IMR-90 (cell line): ENCODE measurements at places on chromosomes 7 and 10. TPM values are rescaled to one million over a fixed set of nuclear protein-coding genes. Genes with fewer than 3 reads are reported as not detected.

DNA sequence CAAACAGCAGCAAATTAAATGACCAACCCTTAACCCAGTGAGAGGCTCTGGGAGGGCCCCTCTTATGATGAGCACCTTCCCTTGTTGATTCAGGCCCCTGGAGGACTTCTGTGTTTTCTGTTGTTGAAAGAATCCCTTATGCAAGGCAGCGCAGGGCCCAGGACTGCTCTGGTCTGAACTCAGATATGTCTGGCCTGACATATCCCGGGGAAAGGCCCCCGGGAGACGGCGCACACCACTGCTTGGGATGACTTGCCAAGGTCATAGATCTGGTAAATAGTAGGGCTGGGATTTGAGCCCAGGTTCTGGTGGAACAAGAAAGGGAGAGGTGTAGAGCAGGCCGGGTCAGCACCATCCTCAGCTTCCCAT lies 124.0 kb downstream of the AOAH start:
- DNase-seq = no peak

DNA sequence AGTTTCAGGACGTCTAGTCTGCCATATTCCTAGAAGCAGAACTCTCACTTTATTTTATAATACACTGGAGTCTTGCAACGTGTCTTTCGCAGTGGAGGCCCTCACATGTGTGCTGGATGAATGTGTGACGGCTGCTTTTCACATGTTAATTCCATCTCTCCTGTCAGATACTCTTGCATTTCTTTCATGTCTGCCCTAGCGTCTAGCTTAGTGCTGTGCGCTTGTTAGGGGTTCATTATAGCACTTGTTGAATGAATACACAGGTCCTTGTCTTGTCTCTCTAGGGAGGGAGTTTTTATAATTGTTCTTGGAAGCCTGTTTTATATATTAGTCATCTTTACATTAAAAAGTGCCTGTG lies 94.4 kb downstream of the MAP3K8 start:
- no peak for DNase-seq

DAGLB gene
- 33.5 and 35.3 TPM in 2 replicates for total RNA-seq

AMPH gene
- 3.9 and 4.2 TPM in 2 replicates for total RNA-seq

GRCh38 chr10:24039315-24039714 lies 169.6 kb upstream of the KIAA1217 start:
- no peak for DNase-seq

NYAP1 gene
- total RNA-seq = 0.18 and 0.28 TPM in 2 replicates

DNA sequence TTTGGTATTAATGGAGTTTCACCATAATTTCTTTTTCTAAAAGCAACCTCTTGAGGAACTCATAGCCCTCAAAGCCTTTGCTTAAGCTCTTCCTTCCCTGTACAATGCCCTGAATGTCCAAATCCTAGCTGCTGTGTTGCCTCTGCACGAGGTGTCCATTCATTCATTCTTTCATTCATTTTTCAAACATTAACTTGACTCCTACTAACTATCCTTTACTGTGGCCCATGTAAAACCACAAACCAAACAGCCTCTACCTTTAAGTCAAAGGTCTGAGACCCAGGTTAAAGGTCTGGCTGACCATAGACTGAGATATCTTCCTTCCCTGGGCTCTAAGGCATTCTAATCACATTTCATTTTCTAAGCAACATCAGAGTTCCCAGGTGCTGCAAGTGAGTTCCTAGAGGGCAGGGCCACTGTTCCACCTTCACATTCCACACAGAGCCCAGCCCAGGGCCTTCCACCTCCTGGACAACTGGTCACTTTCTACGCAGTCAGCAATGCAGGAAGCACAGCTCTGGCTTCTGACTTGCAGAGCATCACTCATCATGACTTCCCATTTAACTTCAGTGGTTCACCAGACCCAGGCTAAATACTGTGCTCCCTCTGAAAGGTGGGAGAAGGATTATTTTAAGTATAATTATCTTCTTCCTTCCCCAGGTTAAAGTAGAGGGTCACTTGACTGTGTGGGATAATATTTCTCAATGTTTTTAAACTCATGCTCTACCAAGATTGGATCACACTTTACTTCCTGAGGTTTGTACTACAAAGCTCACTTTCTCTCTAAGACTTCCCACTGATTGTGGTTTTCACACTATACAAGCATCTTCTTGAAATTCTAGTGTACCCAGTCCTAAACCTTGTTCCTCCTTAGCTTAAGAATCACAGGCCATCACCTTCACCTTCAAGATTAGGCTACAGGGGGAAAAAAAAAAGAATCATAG lies 19.1 kb downstream of the ATXN7L1 start:
- DNase-seq = no peak

GRCh38 chr7:48959676-48960075 lies 35.3 kb downstream of the CDC14C start:
- no peak for DNase-seq

DNA sequence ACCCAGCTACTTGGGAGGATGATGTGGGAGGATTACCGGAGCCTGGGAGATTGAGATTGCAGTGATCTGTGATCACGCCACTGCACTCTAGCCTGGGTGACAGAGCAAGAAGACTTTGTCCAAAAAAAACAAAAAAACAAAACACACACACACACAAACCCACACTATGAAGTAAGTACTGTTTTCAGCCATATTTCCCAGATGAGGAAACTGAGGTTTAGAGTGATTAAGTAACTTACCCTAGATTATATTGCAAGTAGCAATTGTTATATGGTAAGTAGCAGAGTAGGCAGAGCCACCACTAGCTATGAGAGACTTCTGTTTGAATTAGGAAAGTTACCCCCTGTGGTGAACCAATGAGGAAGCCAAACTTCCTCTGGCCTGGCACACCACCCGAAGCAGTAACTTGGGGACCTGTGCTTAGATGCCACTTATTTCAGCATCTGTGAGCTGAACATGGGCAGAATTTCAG lies 61.9 kb downstream of the MCU start:
- no peak for DNase-seq

GRCh38 chr7:41817386-41817785 lies 114.5 kb upstream of the INHBA start:
- peak; percentile 80 for DNase-seq

GRCh38 chr7:26345202-26345601 lies 53.5 kb downstream of the SNX10 start:
- no peak for DNase-seq
